ENCODE measurements at places on chromosomes 4 and X. TPM values are rescaled to one million over a fixed set of nuclear protein-coding genes. Genes with fewer than 3 reads are reported as not detected.

- DNase-seq = no peak
Observed at GRCh38 chr4:158782551-158783360, 13.9 kb downstream of the FNIP2 start.

- no peak for DNase-seq
Observed at GRCh38 chrX:154596290-154596929, 11.5 kb downstream of the CTAG1A start.

- DNase-seq = no peak
Observed at GRCh38 chr4:147924604-147925412, 192.9 kb downstream of the ARHGAP10 start.

GRCh38 chr4:1398681-1399507, 7.3 kb downstream of the NKX1-1 start:
- no peak for DNase-seq

GRCh38 chr4:95833711-95834194, 6.1 kb upstream of the PDHA2 start:
- DNase-seq = no peak

- DNase-seq = no peak
Observed at GRCh38 chr4:160450876-160451275, 1348.0 kb downstream of the RAPGEF2 start.

- DNase-seq = no peak
Observed at GRCh38 chr4:137738375-137738990, 206.2 kb upstream of the PCDH18 start.

SLC25A53 gene
- total RNA-seq = 8.5 TPM

- no peak for DNase-seq
Observed at GRCh38 chrX:123713841-123714240, 19.0 kb downstream of the THOC2 start.

CXCL13 gene
- 3.1 TPM for total RNA-seq

GNRHR gene
- not detected for total RNA-seq

GRIPAP1 gene
- 57.7 TPM for total RNA-seq

GRCh38 chrX:125131164-125131563, 188.5 kb upstream of the TEX13C start:
- DNase-seq = no peak

GLOD5 gene
- not detected for total RNA-seq

TCEAL9 gene
- 3.4 TPM for total RNA-seq

DNA sequence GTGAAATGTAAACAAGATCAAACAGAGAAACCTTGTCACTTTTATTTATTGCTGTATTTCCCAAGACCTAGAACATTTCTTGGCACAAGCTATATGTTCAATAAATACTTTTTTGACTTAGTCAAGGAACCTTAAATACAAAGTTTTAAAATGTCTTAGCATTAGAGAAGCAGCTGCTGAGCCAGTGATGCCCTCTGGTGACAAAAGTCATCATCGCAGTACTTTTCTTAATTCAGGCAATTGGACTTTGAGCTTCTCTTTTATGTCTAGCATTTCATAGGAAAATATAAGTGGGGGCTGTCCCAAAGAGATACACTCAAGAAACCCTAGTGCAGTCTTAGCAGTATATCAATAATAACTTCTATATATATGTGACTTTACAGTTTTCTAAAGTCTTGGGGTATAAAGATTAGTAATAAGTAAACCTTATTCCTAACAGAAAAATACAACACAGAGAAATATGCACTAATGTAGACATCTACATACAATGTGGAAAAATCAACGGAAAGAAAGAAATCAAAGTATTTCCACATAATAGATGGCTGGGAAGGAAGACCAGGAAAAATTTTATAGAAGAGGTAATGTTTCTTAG, 118.4 kb downstream of the DTHD1 start:
- peak; percentile 50 for DNase-seq

DNA sequence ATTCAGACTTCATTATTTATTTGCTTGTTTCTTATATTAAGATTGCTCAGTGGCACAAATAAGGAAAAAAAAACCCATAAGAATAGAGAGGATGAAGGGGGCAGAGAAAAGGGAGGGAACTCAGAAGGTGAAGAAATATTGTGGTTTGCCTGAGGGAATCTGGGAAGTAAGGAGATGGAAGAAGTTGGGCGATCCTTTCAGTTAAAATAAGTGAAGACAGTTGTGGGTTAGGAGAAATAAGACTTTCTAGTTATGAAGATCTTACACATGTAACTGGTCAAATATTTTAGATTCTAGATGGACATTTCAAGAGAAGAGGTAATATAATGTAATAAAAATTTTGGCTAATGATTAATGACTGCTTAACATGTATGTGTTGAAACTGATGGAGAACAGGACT, 138.7 kb upstream of the LIMCH1 start:
- DNase-seq = no peak

DNA sequence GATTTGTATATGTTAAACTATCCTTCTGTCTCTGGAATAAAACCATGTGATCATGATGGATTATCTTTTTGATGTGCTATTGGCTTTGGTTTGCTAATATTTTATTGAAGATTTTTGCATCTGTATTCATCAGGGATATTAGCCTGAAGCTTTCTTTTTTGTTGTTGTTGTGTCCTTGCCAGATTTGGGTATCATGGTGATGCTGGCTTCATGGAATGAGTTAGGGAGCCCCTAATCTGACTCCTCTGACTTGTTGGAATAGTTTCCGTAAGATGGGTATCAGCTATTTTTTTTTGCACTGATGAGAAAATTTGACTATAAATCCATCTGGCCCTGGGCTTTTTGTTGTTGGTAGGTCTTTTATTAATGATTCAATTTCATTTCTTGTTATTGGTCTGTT, 45.7 kb downstream of the ATP10D start:
- DNase-seq = no peak

DDX53 gene
- not detected for total RNA-seq

DNA sequence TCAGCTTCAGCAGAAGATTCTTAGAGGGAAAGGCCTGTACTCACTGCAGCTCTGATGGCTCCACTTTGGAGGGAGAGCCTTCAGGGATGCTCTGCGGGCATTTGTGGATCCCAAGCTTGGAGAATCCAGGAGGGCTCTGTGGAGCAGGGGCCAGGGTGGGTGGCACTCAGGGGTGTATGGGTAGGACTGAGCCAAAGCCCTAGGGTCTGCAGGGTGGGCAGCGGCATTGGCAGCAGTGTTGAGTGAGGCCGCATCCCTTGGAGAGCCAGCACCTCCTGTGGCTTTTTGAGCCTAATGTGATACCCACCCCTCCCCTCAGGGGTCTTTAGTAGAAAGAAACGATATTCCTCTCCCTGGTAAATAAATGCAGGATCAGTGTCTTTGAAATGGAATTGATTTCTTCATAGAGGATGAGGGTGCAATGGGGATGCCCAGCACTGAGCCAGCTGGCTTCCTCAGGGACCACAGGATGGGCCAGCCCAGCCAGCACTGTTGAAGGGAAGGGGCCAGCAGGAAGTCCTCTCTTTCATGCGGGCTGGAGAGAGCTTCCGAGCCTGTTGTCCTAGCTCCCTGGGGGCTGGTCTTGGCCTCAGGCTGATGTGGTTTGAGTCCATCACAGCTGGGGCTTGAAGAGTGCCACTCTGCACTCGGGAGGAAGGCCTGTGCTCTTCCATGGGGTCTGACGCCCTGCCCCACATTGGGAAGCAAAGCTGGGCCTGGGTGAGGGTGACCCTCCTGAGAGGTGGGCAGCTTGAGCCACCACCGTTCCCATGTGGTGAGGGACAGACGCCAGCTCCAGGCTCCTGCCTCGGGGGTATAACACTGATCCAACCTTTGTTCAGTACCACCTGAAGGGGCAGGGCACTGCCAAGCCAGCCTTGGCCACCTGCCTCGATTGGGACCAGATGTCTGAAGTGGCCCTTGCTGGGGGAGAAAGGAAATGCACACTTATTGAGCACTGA, 49.5 kb downstream of the PSAPL1 start:
- DNase-seq = no peak

AREG gene
- 0.46 TPM for total RNA-seq

- no peak for DNase-seq
Observed at GRCh38 chr4:176193126-176193525, 2.3 kb downstream of the SPATA4 start.

- no peak for DNase-seq
Observed at GRCh38 chr4:170804930-170805329, 715.2 kb upstream of the AADAT start.

- DNase-seq = no peak
Observed at GRCh38 chr4:154010371-154010770, 221.5 kb upstream of the SFRP2 start.

DNA sequence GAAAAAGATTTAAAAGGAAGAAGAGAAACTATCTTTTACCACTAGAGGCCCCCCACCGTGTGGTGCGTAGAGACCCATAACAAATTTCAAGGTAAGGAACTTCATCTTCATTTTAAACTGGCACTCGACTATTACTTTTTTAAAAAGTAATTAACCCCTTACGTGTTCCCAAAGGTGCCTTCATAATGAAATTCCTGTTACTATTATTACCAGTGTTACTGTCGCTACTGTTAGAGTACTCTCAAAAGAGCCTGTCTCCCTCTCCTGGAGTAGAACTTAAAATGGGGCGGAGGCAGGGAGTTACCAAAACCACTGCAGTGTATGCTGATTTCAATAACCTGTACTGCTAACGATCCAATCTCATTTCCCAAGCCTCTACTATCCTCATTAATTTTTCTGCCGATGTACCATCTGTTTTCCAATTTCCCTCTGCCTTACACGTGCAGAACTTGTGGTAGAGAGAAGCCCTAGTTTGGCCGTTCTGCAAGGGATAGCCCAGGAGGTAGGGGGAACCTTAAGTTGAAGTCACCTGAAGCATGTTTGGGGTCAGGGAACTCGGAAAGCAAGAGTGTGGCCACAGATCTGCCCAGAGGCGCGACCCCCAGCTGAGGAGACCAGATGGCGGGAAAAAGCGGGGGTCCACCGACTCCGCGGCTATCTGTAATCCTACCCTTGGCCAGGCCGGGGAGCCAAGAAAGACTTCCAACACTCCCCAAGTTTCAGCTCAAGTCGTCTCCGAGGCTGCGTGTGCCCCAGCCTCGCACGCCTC, 720 bp upstream of the STK26 start:
- DNase-seq = no peak

DNA sequence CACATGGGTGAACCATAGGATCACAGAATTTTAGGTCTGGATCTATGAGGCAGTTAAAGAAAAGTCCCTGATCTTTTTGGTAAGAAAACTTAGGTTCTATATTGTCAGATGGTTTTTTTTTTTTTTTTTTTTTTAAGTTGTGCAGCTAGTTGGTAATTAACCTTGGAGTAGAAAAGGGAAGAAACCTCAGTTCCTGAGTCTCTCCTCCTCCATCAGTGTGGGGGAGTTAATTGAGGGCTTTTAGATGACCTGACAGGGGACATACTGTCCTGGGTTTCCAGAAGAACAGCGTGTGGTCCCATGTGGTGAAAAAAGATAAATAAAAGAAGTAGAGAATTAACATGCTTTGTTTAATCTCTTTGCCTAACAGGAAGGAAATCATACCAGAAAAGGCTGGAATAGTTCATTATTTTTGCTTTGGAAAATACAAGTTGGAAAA, 123.7 kb downstream of the ARHGAP10 start:
- no peak for DNase-seq

GIMD1 gene
- total RNA-seq = not detected

GRCh38 chr4:82124932-82125786, 248.6 kb downstream of the HNRNPD start:
- DNase-seq = no peak

- DNase-seq = no peak
Observed at GRCh38 chr4:94517492-94517891, 65.8 kb downstream of the PDLIM5 start.

HEPH gene
- total RNA-seq = not detected

RHOH gene
- total RNA-seq = 148 TPM

DNA sequence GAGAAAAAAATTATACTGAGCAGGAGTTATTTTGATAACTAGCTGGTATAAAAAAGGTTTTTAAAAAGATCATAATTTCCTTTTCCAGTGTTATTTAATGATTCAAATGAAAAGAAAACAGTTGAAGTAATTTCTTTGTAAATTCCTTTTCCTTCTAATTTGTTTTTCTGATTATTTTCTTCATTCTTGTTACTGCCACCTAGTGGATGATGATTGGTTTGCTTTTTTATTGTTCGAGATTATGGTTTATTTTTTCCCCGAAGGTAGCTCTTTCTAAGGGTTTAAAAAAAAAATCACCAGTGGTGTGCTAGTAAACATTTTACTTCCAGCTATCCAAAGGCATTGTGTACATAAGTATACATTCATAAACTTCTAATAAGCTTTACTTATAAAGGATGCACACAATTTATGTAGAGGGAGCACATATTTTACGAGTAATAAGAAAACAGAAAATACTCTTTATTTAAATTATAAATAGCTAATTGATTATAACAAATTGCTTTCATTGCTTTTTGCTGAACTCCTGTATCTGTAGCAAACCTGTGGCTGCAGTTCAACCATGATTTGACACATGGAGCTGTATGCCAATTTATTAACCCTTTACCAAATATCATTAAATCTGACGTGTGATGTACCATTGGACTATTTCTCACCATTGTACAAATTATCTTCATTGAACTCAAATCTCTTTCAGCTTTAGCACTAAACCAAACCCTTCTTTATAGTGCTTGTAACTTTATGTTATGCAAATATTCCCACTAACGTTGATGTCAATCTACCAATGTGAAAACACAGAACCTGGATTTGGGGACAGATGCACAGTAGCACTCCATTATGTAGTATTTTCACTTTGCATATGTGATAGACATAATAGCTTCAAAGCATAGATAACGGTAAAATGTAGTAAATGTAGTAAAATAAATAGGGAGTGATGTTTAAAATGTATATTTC, 97.8 kb upstream of the ANK2 start:
- DNase-seq = no peak

DNA sequence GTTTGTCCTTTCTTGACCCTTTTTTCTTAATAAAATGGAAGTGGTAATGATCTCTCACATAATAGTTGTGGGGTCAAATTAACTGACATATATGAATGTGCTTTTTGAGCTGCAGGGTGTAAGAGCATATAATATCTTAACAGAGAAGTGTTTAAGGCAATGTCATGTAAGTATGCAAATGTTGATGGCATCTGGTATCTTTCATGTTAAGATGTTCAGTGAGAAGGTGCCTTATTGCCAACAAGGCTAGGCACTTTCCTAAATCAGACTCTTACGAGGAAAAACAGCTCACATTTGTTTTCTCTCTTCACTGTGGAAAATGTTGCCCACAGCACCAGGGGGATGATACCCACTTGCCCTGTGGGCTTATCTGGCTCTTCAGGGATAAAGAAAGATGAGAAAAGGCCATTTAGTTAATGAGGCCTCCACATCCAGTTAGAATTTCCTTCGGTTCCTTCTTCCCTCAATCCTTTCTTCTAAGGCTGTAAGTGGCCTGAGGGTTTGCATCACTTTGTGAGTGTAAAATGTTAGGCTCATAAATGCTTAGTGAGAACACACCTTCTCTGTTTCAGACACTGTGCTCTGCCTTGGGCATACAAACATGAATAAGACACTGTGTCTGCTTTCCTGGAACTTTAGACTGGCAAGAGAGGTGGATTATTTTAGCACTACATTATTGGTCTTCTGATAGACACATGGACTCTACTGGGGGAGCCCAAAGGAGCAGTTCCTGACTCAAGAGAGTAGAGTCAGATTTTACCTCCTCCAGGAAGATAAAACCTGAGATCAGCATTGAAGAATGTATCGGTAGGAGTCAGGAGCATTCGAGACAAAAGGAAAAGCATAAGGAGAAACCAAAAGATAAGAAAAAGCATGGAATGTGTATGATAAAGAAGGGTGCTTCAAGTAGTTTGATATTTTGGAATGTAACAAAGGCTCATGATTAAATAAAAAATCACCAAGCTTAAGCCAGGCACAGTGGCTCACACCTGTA, 135.5 kb downstream of the SOWAHB start:
- no peak for DNase-seq

- DNase-seq = no peak
Observed at GRCh38 chr4:10161146-10161545, 44.5 kb upstream of the WDR1 start.

- DNase-seq = no peak
Observed at GRCh38 chr4:80897537-80898303, 132.8 kb upstream of the BMP3 start.

All from CD8-positive, alpha-beta memory T cell (primary cell).